ENCODE measurements at places on chromosomes 2 and 18. TPM values are rescaled to one million over a fixed set of nuclear protein-coding genes. Genes with fewer than 3 reads are reported as not detected.

The LRRFIP1 gene
- total RNA-seq: 107 TPM

The PLCL1 gene
- total RNA-seq: 13.0 TPM

- H3K36me3 ChIP-seq: no peaks in the 10 kb centered on the region
- no peak overlapping the region for H3K27ac ChIP-seq
- no peak overlapping the region for H3K4me3 ChIP-seq
- H3K27me3 ChIP-seq: no peaks in the 10 kb centered on the region
These were observed 171.6 kb downstream of the DDX1 start for GRCh38 chr2:15763106-15763821.

- DNase-seq: no peak
- H3K36me3 ChIP-seq: no peaks in the 10 kb centered on the region
- peaks cover 3% of the 10 kb centered on the region for H3K4me1 ChIP-seq
- no peak overlapping the region for H3K27ac ChIP-seq
- H3K27me3 ChIP-seq: no peaks in the 10 kb centered on the region
- H3K4me3 ChIP-seq: no peak overlapping the region
These were observed 502.2 kb upstream of the SETBP1 start for GRCh38 chr18:44178476-44178875.

GRCh38 chr18:49757513-49758262, 55.6 kb downstream of the ACAA2 start:
- no peak overlapping the region for H3K27ac ChIP-seq
- H3K36me3 ChIP-seq: no peaks in the 10 kb centered on the region
- H3K4me1 ChIP-seq: no peaks in the 10 kb centered on the region
- no peak overlapping the region for H3K4me3 ChIP-seq

- H3K4me3 ChIP-seq: no peak overlapping the region
- H3K27me3 ChIP-seq: no peaks in the 10 kb centered on the region
- H3K4me1 ChIP-seq: no peaks in the 10 kb centered on the region
- DNase-seq: no peak
- H3K36me3 ChIP-seq: no peaks in the 10 kb centered on the region
These were observed 469.9 kb upstream of the NRP2 start for GRCh38 chr2:205212357-205212756.

DNA sequence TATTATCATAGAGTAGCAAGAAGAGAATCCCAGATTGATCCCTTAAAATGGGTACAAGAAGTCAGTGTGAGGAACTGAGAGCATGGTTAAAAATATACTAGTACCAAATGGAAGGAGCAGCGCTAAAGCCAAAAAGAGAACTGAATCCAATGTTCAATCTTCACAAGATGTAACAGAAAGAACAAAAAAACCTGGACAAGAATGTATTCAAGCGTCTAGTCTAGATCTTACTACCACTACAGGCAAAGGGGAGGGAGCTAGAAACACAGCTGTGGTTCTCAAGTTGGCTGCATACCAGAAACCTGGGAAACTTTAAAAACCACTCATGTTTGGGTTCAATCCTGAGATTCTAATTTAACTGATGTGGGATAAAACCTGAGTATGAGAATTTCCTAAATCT, 57.5 kb downstream of the PIAS2 start:
- no peaks in the 10 kb centered on the region for H3K27me3 ChIP-seq
- no peak overlapping the region for H3K4me3 ChIP-seq
- H3K27ac ChIP-seq: no peak overlapping the region
- H3K4me1 ChIP-seq: no peaks in the 10 kb centered on the region
- DNase-seq: no peak
- peaks cover 1% of the 10 kb centered on the region for H3K36me3 ChIP-seq

- no peak overlapping the region for H3K4me3 ChIP-seq
- no peak for DNase-seq
- no peaks in the 10 kb centered on the region for H3K27me3 ChIP-seq
- no peaks in the 10 kb centered on the region for H3K36me3 ChIP-seq
These were observed 20.2 kb downstream of the EHBP1 start for GRCh38 chr2:62725712-62726055.

The HOXD3 gene
- total RNA-seq: 2.5 TPM

GRCh38 chr2:39107156-39107555, 13.7 kb downstream of the SOS1 start:
- H3K27me3 ChIP-seq: no peaks in the 10 kb centered on the region
- H3K36me3 ChIP-seq: no peaks in the 10 kb centered on the region
- H3K27ac ChIP-seq: no peak overlapping the region
- DNase-seq: no peak
- H3K4me3 ChIP-seq: no peak overlapping the region

The FOXI3 gene
- 0.17 TPM for total RNA-seq

GRCh38 chr18:63545000-63545399, 2.8 kb downstream of the SERPINB12 start:
- no peaks in the 10 kb centered on the region for H3K4me1 ChIP-seq
- H3K4me3 ChIP-seq: no peak overlapping the region
- no peak overlapping the region for H3K27ac ChIP-seq
- no peak for DNase-seq
- H3K36me3 ChIP-seq: no peaks in the 10 kb centered on the region
- no peaks in the 10 kb centered on the region for H3K27me3 ChIP-seq

DNA sequence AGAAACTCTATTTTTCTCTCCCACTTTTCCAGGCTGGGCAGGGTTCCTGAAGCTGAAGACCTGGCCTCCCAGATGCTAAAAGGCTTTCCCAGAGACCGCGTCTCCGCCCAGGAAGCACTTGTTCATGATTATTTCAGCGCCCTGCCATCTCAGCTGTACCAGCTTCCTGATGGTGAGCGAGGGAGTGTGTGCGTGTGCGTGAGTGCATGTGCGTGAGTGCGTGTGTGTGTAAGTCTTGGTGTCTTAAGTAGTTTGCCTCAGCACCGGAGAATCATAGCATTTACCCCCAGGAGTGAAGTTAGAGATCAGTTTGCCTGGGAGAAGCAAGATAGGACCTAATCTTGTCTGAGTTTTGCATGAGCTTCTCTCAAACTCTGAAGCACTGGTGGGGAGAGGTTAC, 73.7 kb downstream of the CDK15 start:
- no peak overlapping the region for H3K4me3 ChIP-seq
- DNase-seq: no peak
- no peaks in the 10 kb centered on the region for H3K27me3 ChIP-seq
- H3K4me1 ChIP-seq: peaks cover 11% of the 10 kb centered on the region
- H3K27ac ChIP-seq: no peak overlapping the region
- no peaks in the 10 kb centered on the region for H3K36me3 ChIP-seq

The RAD51AP2 gene
- 0.46 TPM for total RNA-seq

The PGAP1 gene
- total RNA-seq: 11.5 TPM

- DNase-seq: peak; percentile 18
- no peak overlapping the region for H3K4me3 ChIP-seq
These were observed 8.7 kb downstream of the CYRIA start for GRCh38 chr2:16656784-16657391.

DNA sequence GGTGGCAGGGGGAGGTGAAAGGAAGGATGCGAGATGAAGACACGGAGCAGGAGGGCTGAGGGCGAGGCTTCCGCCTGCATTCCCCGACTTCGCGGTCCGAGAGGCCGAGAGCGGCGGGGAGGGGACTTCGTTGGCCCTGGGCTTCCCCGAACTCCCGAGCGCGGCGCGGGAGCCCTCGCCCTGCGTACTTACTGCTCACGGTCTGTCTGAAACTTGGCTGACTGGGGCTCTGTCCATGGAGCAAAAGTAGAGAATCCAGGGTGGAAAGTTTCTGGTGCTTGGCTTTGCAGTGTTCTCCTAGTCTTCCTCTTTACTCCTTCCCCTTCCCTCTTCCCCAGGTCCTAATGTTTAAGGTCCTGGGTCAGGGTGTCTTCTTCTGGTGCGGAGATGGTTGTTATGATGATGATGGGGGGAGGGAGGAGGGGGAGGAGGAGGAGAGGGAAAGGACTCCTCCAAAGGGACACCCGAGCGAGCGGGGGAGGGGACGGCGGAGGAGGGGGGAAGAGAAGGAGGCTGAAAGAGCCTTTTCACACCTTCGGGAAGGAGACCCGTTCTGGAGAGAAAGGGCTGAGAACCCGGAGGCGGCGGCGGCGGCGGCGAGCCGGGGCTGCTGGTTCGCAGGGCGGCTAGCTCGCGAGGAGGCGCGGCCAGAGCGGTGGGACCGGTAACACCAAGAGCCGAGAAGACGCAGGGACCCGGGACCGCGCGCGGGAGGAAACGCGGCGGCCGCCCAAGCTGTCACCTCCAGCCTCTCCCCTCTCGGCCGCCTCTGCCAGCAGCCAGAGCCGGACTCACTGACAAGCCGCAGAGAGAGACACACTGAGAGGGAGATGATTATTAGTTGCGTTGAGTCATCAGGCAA, at the start of gene SATB2:
TSS of gene SATB2 (minus strand) at position 793 of the 862 bp plus-strand sequence. CDS start 1,902 bp downstream, outside the sequence.
- no peak within 1 kb of the TSS for H3K27ac ChIP-seq
- DNase-seq: peak; percentile 54
- H3K27me3 ChIP-seq: peaks cover 3% of the 10 kb centered on the region
- peaks cover 22% of the 10 kb centered on the region for H3K4me1 ChIP-seq

The LIMS1 gene
- total RNA-seq: 96.6 TPM

The ACTG2 gene
- total RNA-seq: 20.5 TPM

- no peak for DNase-seq
- no peaks in the 10 kb centered on the region for H3K27me3 ChIP-seq
- H3K4me3 ChIP-seq: no peak overlapping the region
These were observed 147.9 kb upstream of the CBLN2 start for GRCh38 chr18:72692086-72692485.

DNA sequence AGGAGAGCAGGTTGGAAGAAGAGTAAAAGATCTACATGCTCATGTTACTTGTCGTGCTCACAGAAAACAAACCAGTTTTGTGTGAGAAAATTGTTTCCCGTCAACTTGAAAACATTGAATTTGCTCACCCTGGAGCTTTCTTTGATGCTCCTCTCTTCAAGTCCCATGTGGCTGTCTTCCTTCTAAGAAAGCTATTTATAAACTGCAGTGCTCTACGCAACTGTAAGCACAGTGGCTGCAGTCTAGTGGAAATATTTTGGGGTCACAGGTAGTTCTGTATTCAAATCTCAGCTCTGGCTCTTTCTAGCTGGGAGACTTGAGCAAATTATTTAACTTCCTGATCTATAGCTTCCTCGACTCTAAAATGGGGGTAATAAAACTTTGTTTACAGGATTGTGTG, 211.8 kb downstream of the PLCL1 start:
- no peak for DNase-seq
- no peak overlapping the region for H3K27ac ChIP-seq
- H3K4me1 ChIP-seq: peaks cover 9% of the 10 kb centered on the region

GRCh38 chr2:181904022-181904632, 12.6 kb downstream of the ITPRID2 start:
- peaks cover 12% of the 10 kb centered on the region for H3K36me3 ChIP-seq
- H3K27me3 ChIP-seq: no peaks in the 10 kb centered on the region
- DNase-seq: peak; percentile 70
- no peak overlapping the region for H3K27ac ChIP-seq
- peaks cover 3% of the 10 kb centered on the region for H3K4me1 ChIP-seq

DNA sequence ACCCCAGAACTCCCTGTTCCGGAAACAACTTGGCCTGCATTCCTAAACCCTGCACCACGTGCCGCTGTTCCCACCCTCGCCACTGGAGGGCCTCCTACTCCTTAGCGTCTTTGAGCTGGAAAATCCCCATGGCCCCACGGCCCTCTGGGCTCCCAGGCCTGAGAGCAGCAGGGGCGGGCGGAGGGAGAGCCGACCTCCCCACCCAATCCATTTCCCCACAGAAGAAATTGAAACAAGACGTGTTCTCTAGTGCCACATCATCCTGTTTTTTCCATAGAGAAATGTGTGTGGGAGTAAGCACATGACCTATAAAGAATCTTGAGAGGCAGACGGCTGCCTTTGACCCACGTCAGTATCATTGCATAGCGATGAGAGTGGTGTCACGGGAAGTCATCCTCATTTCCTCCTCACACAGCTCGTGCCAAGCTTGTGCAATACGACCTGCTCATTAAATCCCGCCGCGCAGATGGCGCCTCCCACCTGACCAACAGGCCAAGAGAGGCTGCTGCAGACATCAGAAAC, 79.2 kb downstream of the LAMA1 start:
- no peak overlapping the region for H3K4me3 ChIP-seq
- no peaks in the 10 kb centered on the region for H3K36me3 ChIP-seq
- peak overlapping the region; percentile 9 for H3K27ac ChIP-seq
- DNase-seq: peak; percentile 80
- peaks cover 5% of the 10 kb centered on the region for H3K4me1 ChIP-seq
- no peaks in the 10 kb centered on the region for H3K27me3 ChIP-seq

The CHRNA1 gene
- not detected for total RNA-seq

GRCh38 chr18:73597832-73598615, 549.6 kb downstream of the FBXO15 start:
- H3K36me3 ChIP-seq: no peaks in the 10 kb centered on the region
- DNase-seq: no peak
- no peaks in the 10 kb centered on the region for H3K27me3 ChIP-seq
- H3K27ac ChIP-seq: no peak overlapping the region
- no peak overlapping the region for H3K4me3 ChIP-seq

- no peak overlapping the region for H3K27ac ChIP-seq
- no peaks in the 10 kb centered on the region for H3K36me3 ChIP-seq
- DNase-seq: no peak
- no peak overlapping the region for H3K4me3 ChIP-seq
These were observed 71.8 kb downstream of the GDF7 start for GRCh38 chr2:20738772-20739171.

The LIMS3 gene
- 3.3 TPM for total RNA-seq

The ZNF892 gene
- 7.0 TPM for total RNA-seq

- H3K27me3 ChIP-seq: no peaks in the 10 kb centered on the region
- peak overlapping the region; percentile 30 for H3K27ac ChIP-seq
- no peak overlapping the region for H3K4me3 ChIP-seq
- H3K4me1 ChIP-seq: peaks cover 4% of the 10 kb centered on the region
- peak; percentile 83 for DNase-seq
These were observed 90.0 kb downstream of the CDH2 start for GRCh38 chr18:28086670-28087552.

- no peak overlapping the region for H3K27ac ChIP-seq
- H3K4me3 ChIP-seq: no peak overlapping the region
- H3K27me3 ChIP-seq: no peaks in the 10 kb centered on the region
- no peaks in the 10 kb centered on the region for H3K36me3 ChIP-seq
- no peak for DNase-seq
These were observed 41.6 kb downstream of the FER1L5 start for GRCh38 chr2:96683972-96684820.

DNA sequence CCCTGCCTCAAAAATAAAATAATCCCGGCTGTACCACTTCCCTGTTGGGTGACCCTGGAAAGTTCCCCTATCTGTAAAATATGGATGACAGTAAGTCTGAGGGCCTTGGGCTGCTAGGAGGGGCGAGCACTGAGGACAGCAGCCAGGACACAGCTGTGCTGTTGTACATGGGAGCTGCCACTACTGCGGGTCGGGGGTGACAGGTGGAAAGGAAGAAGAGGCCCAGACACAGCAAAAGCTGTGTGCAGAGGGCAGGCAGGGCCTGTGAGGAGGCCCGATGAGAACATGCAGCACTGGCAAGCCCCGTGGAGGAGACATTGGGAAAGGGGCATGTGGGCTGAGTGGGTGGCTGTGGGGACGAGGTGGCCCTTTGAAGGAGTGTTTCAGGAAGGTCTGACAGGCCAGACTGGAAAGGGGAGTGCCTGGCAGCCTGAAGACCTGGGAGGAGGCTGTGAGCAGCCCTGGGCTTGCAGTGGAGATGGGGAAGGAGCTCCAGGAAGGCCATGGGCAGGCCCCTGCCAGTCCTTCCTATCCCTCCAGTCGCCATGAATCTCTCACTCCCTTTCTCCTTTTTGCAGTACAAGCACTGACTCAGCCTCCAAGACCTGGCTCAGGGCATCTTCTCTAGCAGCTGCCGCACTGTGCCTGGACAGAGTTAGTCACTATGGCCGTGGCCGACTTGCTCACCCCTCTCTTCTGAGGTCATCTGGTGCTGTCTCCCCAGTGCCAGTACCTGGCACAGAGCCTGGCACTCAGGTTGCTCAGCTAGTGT, 28.9 kb upstream of the SEMA4C start:
- H3K4me3 ChIP-seq: no peak overlapping the region
- no peaks in the 10 kb centered on the region for H3K36me3 ChIP-seq
- DNase-seq: no peak
- no peaks in the 10 kb centered on the region for H3K27me3 ChIP-seq
- no peak overlapping the region for H3K27ac ChIP-seq

The REG3A gene
- not detected for total RNA-seq

Measured in lung (tissue), 17 donors.